Osteoblast (primary cell): ENCODE measurements at places on chromosomes 2 and 18. TPM values are rescaled to one million over a fixed set of nuclear protein-coding genes. Genes with fewer than 3 reads are reported as not detected.

- peaks cover 3% of the 10 kb centered on the region for H3K36me3 ChIP-seq
- no peaks in the 10 kb centered on the region for H3K27me3 ChIP-seq
- H3K27ac ChIP-seq, result peak overlapping the region; percentile 91
- DNase-seq, result peak; percentile 66
- H3K4me3 ChIP-seq, result peak overlapping the region; percentile 93
Observed at GRCh38 chr2:170929686-170930050, 615 bp downstream of the GORASP2 start.

DNA sequence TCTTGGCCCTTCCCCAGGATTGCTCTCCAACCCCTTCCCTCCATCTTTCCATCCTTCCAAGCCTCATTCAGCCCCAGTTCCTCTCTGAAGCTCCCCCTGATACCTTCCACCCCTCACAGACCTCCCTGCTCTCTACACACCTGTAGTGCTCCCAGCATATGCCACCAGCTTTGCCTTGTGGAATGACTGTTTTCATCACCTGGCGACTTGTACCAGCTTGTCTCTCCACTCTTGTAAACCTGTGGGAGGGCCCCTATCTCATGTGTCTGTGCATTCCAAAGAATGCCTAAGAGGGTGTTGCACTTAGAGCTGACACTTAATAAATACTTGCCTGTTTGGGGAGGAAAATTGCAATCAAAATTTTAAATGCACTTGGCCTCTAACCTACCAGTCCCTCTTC is 198.7 kb downstream of the BCL11A start:
- H3K4me3 ChIP-seq, result no peak overlapping the region
- no peak overlapping the region for H3K27ac ChIP-seq
- DNase-seq, result no peak
- H3K27me3 ChIP-seq, result no peaks in the 10 kb centered on the region

GRCh38 chr18:8988260-8988871 is 114.1 kb upstream of the NDUFV2 start:
- no peaks in the 10 kb centered on the region for H3K36me3 ChIP-seq
- peaks cover 16% of the 10 kb centered on the region for H3K4me1 ChIP-seq

DNA sequence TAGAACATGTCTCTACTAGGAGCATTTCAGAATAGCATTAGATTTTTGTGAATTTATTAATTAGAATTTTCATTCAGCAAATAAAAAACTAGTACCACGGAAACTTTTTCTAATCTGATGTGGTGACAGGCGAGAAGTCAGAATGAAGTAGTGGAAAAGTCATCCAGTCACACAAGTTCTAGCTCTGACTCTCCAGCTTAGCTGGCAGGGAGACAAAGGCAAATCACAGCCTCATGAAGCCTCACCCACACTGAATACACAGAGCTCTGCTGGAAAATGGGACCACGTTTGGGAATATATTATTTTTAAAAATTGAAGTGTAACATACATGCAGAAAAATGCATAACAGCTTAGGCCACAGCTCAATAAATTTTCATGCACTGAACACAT is 86.1 kb downstream of the L3MBTL4 start:
- H3K4me3 ChIP-seq, result no peak overlapping the region
- no peaks in the 10 kb centered on the region for H3K4me1 ChIP-seq
- no peak for DNase-seq
- H3K36me3 ChIP-seq, result no peaks in the 10 kb centered on the region
- no peaks in the 10 kb centered on the region for H3K27me3 ChIP-seq

- H3K4me3 ChIP-seq, result no peak overlapping the region
- H3K4me1 ChIP-seq, result no peaks in the 10 kb centered on the region
- H3K27ac ChIP-seq, result no peak overlapping the region
- no peaks in the 10 kb centered on the region for H3K27me3 ChIP-seq
Observed at GRCh38 chr2:95761556-95761955, 169.8 kb downstream of the TRIM43 start.

DNA sequence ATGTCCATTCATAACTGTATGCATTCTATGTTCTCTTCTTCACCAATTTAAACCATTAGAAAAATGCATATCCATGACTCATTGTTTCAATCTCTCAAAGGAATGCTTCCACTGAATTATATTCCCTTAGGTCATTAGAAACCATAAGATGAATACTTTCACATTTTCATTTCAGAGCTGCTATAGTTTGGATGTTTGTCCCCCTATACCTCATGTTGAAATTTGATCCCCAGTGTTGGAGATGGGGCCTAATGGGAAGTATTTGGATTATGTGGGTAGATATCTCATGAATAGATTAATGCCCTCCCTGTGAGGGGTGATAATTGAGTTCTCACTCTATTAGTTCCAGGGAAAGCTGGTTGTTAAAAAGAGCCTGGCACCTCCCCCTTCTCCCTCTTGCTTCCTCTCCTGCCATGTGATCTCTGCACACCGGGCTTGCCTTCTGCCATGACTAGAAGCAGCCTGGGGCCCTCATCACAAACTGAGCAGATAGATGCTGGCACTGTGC is 35.7 kb downstream of the THUMPD2 start:
- no peaks in the 10 kb centered on the region for H3K27me3 ChIP-seq
- DNase-seq, result no peak
- peak overlapping the region; percentile 50 for H3K27ac ChIP-seq
- H3K36me3 ChIP-seq, result peaks cover 13% of the 10 kb centered on the region
- peaks cover 25% of the 10 kb centered on the region for H3K4me1 ChIP-seq
- no peak overlapping the region for H3K4me3 ChIP-seq

DSC2 gene
- total RNA-seq, result under 0.01 and 0.36 TPM in 2 replicates
